ENCODE measurements at places on chromosomes 6 and 20.

- peak; percentile 53 for DNase-seq
These were observed 213.9 kb upstream of the CNR1 start for GRCh38 chr6:88380083-88380482.

DNA sequence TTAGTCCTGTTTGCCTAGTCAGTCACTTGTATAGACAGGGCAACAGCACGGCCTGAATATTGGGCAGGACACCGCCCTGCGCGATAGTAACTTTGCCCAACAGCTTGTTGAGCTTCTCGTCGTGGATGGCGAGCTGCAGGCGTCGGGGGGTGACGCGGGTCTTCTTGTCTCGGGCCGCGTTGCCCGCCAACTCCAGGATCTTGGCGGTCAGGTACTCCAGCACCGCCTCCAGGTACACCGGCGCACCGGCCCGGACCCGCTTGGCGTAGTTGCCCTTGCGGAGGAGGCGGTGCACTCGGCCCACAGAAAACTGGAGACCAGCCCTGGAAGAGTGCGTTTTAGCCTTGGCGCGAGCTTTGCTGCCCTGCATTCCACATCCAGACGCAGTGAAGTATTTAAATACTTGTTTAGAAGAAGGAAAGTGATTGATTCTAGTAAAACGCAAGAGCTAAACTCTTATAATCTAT, 92.8 kb upstream of the BTN3A2 start:
- no peak for DNase-seq

DNA sequence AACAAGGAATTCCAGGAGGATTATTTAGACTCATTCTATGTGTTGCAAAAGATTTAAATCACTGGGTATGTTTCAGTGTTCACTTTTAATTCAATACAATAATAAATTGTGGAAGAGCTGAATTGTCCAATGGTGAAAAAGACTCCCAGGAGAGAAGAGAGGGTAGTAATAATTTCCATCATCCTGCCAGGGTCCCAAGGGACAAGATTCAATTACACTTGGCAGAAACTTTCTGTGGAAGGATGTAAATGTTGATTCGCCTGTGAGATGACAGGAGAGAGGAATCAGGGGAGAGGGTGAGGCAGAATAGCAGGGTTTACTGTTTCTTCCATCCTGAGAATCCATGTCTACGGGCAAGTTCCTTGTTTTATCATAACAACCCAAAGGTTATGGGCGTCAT, 342.7 kb downstream of the ESR1 start:
- no peak for DNase-seq

GRCh38 chr6:54335871-54336270, 27.6 kb downstream of the TINAG start:
- DNase-seq = peak; percentile 88

DNA sequence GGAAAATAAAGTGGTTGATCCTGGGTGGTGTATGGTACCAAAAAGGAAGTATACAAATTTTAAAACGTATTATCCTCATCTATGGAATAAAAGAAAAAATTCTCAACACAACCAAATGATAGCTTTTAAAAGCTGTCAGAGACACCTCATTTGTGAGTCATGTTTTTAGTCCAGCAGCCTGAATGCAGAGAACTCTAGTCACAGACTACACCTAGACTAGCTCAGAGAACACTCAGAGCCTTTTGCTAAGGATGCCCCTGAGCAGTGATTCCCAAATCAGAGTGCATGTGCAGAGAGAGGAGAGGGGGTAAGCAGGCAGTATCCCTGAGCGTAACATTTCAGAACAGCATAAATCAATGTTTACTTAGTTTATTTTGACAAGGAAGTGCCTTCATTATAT, 809.3 kb downstream of the HACE1 start:
- DNase-seq = no peak

GRCh38 chr6:163355426-163355991, 59.0 kb upstream of the QKI start:
- DNase-seq = no peak

- DNase-seq = no peak
These were observed 32.2 kb downstream of the KIF25 start for GRCh38 chr6:168029459-168030217.

DNA sequence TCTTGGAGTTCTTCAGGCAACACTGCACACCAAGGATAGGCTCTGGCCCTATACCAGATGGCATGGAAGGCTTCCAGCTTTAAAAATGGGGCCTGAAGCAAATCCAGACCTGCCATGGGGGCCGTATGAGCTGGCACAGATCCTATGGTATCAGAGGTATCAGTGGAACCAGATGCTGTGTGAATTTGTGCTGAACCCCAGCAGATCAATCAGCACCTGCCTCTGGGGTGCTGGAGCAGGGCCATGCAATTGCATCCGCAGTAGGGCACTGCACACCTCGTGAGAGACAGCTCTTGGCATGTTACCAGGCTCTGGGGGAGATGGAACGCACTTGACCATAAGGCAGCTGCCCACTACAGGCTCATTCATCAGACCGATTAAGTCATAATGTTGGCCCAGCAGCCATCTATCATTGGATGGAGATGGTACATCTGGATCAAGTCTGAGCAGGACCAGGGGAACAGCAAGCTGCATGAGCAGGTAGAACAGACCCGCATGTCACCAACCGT, 221.5 kb downstream of the MYLK4 start:
- no peak for DNase-seq

GRCh38 chr6:139967497-139967896, 593.0 kb upstream of the CITED2 start:
- no peak for DNase-seq

GRCh38 chr6:81515562-81516453, 236.7 kb downstream of the TENT5A start:
- DNase-seq = no peak

DNA sequence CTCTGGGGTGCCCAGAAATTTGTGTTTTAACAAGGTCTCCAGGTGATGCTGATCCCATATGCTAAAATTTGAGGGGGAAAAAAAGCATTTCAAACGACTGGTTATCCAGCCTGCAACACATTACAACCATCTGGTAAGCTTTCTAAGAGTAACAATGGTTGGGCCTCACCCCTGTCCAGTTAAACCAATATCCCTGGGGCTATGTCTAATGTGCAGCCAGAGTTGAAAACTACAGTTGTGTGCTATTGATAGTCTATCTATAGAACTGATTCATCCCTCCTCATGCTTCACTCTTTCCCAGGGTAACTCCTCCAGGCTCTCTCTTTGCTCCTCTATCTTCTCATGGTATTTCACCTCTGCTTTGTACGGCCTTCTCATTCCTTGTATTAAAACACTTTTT, 458.3 kb downstream of the MMUT start:
- no peak for DNase-seq

DNA sequence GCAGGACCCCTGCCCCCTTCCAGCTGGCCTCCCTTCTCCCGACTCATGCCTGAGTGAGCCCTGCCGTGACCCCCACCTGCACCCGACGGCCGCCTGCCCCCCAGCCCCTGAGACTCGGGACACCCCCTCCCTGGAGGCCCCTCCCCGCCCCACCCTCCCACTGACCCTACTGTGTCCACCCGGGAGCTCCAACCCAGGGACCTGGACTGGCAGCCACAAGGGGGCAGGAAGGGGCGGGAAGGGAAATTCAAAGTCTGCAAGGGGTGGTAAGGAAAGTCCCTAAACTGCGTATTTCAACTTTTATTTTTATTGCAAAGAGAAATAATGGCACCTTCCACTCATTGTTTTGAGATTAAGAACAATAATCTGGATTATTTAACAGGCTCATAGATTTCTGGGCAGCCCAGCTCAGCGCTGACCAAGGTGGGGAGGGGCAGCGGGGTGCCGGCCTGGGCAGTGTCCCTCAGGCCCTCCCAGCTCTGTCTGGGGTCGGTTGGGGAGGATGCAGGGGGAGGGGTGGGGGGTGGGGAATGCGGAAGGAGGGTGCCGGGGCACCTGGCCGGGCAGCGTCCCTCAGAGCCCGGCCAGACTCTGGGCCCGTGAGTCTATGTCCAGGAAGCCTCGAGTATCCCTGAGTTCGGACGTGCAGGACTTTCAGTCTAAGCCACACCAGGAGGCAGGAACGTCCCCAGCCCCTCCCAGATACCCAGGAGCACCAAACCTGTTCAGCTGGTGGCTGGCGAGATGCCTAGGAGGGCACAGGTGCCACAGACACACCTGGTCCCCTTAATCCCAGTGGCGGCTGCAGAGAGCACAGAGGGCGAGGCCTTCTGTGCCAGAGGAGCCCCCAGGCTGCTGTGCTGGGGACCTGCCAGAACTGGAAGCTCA, 1.3 kb upstream of the PTK6 start:
- no peak for DNase-seq

- DNase-seq = no peak
These were observed 8.3 kb downstream of the LRRN4 start for GRCh38 chr20:6045566-6045965.

DNA sequence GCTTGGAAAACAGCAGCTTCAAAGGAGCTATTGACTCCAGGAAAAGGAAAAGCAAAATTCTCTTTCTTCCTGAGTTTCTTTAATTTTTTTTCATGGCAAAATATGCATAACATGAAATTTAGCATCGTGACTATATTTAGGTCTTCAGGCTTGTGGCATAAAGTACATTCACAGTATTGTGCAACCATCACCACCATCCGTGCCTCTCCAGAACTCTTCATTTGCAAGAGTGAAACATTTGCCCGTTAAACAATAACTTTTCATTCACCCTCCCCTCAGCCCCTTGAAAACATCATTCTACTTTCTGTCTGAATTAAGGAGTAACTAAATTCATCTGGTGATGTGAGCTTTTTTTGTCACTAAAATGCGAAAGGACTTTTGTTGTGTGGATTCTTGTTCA, 251.7 kb downstream of the PHACTR1 start:
- DNase-seq = no peak

- no peak for DNase-seq
These were observed 64.4 kb downstream of the SNAP25 start for GRCh38 chr20:10282979-10283456.

DNA sequence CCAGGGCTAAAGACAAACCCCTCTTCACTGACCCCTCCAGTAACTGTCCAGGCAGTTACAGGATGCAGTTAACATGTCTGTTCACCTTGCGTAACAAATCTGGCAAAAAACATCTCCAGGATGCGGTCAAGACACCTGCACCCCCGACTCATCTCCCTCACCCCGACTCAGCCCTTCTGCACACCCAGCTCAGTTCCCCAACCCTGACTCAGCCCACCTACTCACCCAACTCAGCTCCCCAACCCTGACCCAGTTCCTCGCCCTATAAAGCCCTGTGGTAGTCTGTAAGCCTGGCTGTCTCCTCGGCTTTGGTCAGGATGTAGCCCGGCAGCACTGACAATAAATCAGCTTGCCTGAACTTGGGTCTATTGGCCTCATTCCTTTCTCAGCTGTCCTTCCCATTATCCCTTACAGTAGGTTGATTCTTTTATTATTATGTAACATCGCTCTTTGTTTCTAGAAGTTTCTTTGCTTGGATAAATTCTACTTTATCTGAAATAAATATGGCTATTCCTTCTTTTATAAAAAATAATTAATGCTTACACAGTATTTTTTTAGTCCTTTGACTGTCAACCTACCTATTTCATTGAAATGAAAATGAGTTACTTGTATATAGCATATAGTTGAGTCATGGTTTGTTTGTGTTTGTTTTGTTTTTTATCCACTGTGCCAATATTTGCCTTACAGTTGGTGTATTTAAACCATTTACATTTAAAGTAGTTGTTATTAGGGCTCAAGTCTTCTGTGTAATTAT, 12.9 kb upstream of the ADTRP start:
- no peak for DNase-seq

- DNase-seq = no peak
These were observed 25.0 kb downstream of the SLC22A1 start for GRCh38 chr6:160146454-160147145.

- no peak for DNase-seq
These were observed 229.7 kb upstream of the ASCC3 start for GRCh38 chr6:101110814-101111213.

DNA sequence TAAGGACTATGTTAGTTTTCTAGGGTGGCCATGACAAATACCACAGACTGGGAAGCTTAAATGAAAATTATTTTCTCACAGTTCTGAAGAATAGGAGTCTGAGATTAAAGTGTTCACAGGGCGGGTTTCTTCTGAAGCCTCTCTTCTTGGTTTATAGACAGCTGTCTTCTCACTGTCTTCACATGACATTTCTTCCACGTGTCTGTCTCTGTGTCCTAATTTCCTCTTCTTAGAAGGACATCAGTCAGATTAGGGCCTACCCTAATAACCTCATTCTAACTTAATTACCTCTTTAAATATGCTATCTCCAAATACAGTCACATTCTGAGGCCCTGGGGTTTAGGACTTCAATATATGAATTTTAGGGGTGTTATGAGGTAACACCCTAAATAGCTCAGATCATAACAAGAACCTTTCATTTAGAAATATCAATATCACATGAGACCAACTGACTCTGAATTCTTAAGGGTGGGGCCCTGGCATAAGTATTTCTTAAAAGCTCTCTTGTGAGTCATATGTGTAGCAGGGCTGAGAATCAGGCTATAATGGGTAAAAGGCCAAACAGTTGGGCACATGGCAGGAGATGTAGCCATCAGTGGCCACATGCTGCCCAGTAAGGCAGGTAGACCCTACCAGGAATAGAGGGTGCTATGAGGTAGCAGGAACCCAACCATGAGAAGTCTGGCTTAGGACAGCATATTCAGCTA, 62.0 kb upstream of the TENT5A start:
- no peak for DNase-seq

DNA sequence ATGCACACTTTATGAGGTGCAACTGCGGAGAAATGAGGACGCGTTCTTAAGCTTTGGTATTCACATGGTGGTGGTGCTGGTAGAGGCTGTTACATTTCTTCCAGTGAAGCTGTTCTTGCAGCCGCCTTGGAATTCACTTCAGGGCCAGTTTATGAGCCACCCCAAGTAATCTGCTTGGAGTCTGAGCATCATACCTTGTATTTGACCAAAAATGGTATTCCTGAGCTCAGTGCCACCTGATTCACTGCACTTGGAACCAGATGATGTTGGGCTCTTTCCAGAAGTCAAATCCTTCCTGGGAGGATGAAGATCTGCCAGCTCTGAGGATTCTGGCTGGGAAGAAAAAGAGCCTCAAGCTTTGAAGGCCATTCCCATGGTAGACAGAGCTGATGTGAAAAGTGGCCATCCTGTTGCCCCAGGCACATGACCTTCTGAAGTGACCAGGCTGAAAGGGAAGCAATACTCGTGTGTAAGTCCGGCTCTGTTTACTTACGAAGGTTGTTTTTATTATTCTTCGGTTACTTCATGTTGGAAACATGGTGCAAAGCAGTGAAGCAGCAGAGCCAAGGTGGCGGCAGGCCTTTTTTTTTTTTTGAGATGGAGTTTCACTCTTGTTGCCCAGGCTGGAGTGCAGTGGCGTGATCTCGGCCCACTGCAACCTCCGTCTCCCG, 7.7 kb downstream of the MANBAL start:
- DNase-seq = no peak

GRCh38 chr20:40181676-40182075, 507.4 kb downstream of the MAFB start:
- DNase-seq = no peak

- DNase-seq = no peak
These were observed 57.8 kb downstream of the SSR1 start for GRCh38 chr6:7254980-7255835.

GRCh38 chr6:64502801-64503200, 867.2 kb downstream of the PHF3 start:
- no peak for DNase-seq

GRCh38 chr6:166640342-166641043, 13.4 kb upstream of the RPS6KA2 start:
- DNase-seq = no peak

Data from H4 (cell line).